ENCODE measurements at places on chromosomes 12 and 14.

- DNase-seq = no peak
These were observed 89.0 kb upstream of the SFSWAP start for GRCh38 chr12:131621701-131622421.

DNA sequence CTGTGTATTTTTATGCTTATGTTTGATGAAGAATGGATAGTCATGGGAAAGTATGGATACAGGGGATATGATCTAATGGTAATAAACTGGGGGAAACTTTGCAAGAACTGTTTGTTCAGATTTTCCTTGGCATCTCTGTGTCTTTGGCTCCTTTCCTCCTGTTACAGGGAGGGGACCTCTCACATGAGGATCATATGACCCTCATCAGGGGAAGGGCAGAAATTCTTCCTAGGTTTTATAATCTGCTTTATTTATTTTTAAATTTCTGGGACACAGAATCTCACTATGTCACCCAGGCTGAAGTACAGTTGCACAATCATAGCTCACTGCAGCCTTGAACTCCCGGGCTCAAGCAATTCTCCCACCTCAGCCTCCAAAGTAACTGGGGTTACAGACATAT is 526.5 kb downstream of the CCER1 start:
- no peak for DNase-seq

DNA sequence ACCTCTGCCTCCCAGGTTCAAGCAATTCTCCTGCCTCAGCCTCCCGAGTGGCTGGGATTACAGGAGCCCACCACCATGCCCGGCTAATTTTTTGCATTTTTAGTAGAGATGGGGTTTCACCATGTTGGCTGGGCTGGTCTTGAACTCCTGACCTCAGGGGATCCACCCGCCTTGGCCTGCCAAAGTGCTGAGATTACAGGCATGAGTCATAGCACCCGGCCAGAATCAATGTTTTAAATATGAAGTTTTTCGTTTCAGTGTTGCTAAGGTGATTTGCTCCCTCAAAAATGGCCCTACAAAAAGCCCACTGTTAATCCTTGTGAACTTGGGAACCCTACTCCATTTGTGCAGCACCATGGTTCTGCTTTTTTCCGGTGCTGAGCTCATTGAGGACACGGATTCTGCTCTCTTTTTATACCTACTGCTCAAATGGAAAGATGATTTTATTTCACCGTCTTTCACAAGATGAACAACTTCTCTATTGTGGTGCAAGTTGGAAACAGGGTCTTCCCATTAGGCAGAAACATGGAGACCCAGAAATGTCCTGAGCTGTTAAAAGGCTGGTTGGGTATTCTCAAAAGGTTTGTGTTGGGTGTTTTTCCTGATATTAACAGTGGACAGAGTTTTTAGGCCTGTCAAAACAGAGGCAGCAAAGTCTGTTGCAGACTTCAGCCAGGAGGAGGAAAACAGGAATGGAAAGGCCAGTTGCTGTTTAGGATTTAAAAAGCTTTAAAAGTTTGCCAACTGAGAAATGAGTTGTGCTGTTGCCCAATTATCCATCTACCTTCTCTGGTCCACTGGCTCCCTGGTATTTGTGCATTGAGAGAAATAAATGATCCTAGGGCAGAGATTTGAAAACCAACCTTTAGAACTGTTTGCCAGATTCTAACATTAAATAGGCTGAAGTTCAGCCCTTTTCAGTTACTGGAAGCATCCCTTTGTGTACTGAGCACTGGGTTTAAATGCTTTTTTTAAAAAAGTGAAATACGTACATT is 85.8 kb downstream of the ATP23 start:
- DNase-seq = no peak

GRCh38 chr12:47034661-47035060 is 44.8 kb upstream of the PCED1B start:
- no peak for DNase-seq

DNA sequence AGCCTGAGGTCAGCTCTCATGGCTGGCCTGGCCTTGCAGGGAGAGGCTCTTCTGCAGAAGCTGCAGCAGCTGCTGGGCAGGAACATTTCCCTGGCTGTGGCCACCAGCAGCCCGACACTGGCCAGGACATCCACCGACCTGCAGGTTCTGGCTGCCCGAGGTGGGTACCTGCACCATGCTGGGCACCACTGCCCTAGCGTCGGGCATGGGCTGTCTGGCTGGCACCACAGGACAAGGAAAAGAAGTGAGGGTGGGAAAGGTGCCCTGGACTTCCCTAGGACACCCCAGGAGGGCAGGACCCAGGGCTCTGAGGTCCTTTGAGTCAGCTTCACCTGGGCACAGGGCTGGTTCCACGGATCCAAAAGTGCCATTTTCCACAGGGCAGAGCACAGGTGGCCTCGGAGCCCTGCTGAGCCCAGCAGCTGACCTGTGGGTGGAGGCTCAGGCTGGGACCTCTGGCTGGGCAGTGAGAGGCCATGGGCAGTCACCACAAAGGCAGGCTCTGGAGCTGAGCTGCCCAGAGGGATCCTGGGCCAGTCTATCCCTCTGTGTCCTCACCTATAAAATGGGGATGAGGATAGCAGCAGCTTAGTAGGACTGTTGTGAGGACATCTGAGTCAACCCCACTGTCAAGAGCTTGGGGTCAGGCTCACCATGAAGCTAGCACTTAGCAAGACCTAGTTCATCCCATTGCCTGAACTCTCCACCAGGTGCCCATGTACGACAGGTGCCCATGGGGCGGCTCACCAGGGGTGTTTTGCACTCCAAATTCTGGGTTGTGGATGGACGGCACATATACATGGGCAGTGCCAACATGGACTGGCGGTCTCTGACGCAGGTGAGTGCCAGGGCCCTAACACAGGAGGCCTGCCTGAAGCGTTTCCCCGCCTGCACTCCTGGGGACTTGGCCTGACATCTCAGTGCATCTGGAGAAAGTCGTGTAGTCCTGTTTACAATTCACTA is 4.9 kb downstream of the PLD4 start:
- DNase-seq = no peak

DNA sequence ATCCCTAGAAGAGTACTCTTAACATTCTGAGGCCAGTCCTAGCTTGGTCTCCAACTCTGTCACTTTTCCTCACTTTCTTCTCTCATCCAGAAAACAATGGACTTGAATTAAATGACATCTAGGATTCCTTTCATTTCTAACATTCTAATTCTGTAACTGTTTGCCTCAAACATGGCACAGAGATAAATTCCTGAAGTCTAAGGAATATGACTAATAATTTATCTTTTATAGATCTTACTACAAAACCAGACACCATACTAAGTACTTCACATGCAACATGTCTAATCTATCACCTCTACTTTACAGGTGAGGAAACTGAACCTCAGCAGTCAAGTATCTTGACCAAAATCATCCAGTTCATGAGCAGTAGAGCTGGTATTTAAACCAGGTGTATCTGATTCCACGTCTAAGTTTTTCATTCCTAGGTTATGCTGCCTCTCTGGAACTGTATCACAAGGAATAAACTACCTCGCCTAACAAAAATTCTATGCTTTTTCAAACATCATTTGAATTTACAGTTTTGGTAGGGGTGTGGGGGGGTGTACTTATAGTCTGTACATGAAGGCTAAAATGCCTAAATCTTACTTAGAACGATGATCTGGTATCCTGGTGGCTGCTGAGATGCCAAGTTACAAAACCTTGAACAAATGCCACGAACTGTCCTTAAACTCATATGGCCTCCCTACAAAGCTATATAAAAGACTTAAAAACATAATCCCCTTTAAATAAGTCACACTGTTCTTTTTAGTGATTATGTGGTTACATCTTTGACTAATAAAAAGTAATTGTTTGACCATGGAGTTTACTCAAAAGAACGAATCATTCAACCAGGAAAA is 41.6 kb downstream of the ATXN2 start:
- no peak for DNase-seq

GRCh38 chr12:26786491-26786864 is 46.5 kb downstream of the ITPR2 start:
- no peak for DNase-seq

DNA sequence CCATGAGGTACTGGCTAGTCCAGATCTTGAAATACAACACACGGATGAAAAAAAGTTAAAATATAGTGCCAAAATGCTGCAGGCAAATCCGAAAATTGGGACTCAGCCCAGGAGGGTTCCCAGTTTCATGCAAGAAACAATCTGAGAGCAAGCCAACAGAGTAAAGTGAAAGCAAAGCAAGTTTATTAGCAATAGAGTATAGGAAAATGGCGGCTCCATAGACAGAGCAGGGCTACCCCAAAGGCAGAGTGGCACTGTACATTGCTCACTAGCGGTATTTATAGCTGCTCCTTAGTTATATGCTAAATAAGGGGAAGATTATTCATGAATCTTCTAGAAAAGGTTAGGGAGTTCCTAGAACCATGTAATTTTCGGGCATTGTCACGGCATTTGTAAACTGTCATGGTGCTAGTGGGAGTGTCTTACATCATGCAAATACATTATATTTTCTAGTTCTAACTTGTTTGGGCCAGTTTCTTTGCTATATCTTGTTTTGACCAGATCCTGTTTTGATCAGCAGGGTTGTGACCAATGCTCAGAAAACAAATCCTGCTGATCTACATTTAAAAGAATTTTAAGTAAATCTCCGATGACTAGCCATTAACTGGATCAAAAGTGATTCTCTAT is 29.1 kb downstream of the RECQL start:
- DNase-seq = no peak

DNA sequence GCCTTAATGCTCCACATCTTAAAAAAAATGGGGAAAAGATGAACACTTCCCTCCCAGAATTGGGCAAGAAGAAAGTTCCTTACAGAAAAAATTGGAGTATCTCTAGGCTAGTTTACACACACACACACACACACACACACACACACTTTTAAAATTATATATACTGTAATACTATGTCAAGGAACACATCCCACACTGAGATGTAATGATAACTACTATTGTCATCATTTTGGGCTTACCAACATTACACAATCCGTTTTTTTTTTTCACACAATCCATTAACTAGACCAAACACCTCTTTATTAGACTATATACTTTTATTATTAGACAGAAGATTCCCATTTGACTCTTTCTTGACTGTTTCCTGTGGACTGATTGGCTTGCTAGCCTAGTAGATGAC is 2.5 kb downstream of the LTBR start:
- DNase-seq = no peak

- DNase-seq = no peak
These were observed 53.9 kb downstream of the TMEM260 start for GRCh38 chr14:56633544-56633943.
